ENCODE measurements at places on chromosomes 4 and X.

DNA sequence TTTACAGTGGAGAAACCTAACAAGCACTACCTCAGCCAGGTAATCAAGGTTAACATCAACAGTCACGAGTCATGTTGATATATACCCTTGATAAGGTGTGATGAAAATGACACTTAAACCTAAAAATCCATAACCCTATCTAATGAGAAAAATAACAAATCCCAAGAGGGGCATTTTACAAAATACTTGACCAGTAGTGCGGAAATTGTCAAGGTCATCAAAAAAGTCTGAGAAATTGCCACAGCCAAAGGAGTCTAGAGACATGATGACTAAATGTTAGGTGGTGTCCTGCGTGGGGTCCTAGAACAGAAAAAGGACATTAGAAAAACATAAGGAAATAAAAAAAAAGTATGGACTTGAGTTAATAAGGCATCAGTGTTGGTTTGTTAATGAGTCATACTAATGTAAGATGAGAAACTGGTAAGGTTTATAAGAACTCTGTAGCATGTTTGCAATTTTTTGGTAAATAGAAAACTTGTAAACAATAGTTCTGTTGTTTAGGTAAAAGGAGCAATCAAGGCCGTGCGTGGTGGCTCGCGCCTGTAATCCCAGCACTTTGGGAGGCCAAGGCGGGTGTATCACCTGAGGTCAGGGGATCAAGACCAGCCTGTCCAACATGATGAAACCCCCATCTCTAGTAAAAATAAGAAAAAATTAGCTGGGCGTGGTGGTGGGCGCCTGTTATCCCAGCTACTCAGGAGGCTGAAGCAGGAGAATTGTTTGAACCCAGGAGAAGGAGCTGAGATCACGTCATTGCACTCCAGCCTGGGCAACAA lies 2.9 kb downstream of the RPL36A start:
- DNase-seq: no peak

DNA sequence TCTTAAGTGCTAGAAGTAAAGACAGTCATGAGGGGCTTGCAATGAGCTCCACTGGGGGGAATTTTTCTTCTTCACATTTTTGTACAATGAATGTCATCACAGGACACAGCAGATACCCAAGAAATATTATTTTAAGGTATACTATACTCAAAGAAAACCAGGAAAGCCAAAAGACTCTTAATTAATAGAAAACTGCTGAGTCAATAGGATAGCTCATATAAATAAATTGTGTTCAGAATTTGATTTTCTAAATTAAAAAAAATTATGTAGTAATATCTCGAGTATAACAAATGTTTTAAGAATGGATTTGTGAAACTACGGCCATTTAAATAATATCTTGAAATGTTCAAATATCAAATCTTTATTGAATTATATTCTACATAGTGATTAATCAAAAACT lies 25.7 kb upstream of the CXCL8 start:
- no peak for DNase-seq

DNA sequence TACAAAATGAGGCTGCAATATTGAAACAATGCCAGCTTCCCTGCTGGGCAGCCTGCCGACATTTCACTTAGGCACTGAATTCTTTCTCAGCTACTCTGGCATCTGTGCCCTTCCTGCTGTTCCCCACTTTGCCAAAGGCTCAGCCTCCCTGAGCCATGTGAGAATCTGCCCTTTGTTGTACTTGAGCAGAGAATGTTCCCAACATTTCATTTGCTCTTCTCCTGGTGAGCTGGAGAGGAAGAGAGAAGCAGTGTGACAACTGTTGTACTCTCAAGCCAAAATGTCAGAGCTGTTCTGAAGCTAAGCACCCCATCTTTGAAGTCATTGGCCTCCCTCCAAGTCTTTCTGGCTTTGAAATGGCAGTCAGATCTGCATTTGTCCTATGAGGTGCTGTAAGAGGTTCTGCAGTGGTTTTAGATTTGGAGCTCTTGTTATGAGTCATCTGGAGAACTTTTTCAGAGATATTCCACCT lies 32.5 kb downstream of the LANCL3 start:
- DNase-seq: no peak

- no peak for DNase-seq
Observed at GRCh38 chr4:122012735-122013134, 60.9 kb upstream of the TRPC3 start.

- no peak for DNase-seq
Observed at GRCh38 chrX:46676399-46677356, 82.2 kb downstream of the SLC9A7 start.

- no peak for DNase-seq
Observed at GRCh38 chr4:172740434-172740833, 428.2 kb upstream of the GALNT7 start.

DNA sequence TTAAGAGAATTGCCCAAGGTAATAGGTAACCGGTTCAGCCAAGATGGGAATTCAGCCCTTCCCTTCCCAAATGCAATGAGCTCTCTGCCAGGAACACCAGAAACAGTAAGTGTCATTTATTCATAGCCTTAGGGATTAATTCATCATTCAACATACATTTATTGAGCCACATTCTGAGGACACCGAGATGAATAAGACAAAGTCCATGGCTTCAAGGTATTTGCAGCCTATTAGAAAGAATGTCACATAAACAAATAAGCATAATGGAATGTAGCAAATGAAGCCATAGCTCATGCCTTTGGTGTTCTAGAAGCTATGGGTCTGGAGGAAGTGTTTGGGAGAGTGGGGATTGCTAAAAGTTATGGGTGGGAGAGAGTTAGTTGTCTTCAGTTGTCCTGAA lies 6.3 kb upstream of the TAB3 start:
- DNase-seq: no peak

DNA sequence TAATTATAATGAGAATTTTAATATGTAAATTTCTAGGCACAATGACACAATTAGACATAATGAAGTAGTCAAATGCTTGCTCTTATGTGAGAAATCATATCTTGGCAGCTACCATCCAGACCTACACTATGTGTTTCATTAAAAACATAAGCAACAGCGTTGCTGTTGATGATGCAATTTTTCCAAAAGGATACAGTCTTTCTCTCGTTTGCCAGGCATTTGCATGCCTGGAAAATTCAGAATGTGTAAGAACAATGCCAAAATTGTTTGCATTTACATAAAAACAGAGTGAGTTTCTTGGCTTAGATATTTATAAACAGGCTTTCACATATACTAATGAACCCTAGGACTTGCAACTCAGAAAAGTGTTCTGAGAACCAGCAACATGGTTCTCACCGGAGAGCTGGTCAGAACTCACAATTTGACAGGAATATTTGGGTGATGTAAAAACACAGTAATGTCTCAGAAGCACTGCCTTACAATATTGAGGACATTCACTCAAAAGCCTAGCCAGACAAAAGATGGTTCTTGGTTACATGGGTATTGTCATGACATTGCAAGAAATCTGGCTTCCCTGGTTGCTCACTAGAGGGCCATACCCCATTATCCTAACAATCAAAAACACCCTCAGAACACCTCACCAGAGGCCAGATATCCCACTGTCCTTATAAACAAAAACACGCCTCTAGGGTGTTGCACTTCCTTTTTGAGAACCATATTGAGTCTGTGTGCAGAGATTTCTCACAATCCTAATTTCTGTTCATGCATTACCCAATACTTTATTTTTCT lies 1029.0 kb upstream of the AGA start:
- DNase-seq: no peak

- no peak for DNase-seq
Observed at GRCh38 chrX:133005042-133005441, 46.6 kb upstream of the HS6ST2 start.

GRCh38 chr4:86993909-86994681 lies 59.3 kb downstream of the AFF1 start:
- no peak for DNase-seq

DNA sequence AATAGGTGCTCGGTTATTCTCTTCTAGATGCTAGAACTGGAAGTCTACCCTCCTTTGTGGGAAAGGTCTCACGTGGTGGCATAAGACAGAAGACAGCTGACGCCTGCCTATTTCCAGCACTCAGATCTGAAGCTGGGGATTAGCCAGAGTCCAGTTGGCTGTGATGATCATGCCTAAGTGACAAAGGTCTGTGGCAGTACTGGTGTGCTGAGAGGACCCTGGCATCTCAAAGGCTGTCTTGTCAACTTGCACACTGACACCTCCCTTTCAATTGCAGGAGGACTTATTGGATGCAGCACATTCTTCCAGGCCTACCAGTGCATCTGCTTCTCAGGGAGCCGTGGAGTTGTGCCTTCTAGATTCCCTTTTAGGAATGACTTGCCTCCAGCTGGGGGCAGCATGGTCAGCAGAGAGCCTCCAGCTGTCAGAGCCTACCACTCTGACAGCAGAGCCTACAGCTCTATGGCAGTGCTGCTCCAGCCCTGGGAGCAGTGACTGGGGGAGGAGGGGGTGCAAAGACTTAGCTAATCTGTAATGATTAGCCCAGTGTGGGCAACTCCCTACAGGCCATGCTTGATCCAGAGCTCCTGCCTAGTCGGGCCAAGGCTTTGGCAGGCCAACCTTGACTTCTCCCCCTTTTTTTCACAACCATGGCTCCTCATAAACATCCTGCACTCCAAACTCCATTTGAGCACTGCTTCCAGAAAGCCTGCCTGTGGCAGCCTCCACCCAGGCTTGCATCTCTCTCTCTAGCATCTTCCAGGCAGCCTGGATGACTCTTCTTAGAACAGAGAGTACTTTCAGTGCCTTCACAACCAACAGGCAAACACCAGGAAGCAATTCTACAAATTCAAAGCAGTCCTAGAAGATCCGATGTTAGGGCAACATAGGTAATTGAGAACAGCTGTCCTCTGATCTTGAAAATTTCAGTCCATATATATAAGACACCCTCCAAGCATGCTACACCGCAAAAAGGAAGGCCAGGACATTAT lies 13.8 kb upstream of the FGFBP2 start:
- no peak for DNase-seq

- DNase-seq: no peak
Observed at GRCh38 chr4:185700048-185700447, 111.9 kb downstream of the SORBS2 start.

DNA sequence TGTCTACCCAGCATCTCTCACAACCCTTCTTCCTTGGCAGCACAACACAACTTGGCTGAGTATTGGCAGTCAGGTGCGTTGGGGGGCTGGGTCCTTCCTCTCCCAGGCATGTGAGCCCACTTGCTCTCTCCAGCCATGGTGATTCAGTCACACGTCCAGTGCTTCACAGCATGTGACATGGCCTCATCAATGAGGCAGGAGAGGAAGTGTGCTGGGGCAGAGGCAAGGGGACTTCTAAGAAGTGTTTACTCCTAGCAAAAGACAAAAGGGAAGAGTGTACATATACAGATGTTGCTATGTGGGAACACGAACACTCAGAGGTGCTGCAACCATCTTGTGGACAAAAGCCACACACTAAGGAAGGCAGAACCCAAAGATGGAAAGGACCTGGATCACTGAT lies 380.8 kb downstream of the FBXW7 start:
- DNase-seq: no peak

- DNase-seq: no peak
Observed at GRCh38 chr4:183770906-183771305, 111.8 kb downstream of the TRAPPC11 start.

- no peak for DNase-seq
Observed at GRCh38 chr4:25936696-25937095, 22.7 kb downstream of the SMIM20 start.

- DNase-seq: no peak
Observed at GRCh38 chr4:186881521-186882220, 158.0 kb upstream of the FAT1 start.

GRCh38 chrX:38335382-38335781 lies 8.1 kb upstream of the RPGR start:
- no peak for DNase-seq

Measured in activated T-helper 2 cell treated with anti-CD3 and anti-CD28 coated beads, Interferon-gamma antibody, Interleukin-2, Interleukin-4, amounts not matched to agents 10 μg/mL and 5 μg/mL and 100 μg/mL, durations not matched to agents 14 hours and 24 hours and 36 hours (primary cell).